ENCODE measurements at places on chromosomes 2 and 18.

- DNase-seq, result no peak
These were observed 462 bp upstream of the CIDEA start for GRCh38 chr18:12253663-12254135.

DNA sequence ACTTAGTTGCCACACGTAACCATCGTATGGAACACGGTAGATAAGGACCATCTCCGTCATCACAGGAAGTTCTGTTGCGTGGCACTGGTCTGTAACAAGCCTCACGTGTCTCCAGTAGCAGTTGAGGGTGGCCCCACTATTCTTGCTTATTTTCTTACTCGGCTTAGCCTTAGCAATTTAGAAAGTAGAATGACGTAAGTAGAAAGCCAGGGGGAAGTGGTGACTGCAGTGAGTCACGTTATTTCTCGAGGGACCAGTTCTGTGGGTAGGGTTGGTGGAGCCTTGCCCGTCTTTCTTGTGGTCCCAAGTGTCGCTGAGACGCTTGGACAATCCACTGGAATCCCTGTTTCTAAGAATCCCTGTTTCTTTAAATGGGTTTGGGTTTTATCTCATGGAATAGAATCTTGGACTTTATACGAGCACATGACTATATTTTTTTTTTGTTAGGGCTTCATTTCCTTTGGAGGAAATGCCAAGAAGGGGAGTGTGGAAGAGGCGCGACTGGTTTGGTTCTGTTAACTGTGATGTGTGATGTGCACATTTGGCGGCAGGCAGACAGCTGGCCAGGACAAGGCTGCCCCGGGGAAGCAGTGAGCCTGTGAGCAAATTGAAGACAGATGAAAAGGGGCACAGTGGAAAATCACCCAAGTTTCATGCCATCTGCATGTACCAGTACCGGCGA lies 96.2 kb downstream of the CABLES1 start:
- peak; percentile 12 for DNase-seq

DNA sequence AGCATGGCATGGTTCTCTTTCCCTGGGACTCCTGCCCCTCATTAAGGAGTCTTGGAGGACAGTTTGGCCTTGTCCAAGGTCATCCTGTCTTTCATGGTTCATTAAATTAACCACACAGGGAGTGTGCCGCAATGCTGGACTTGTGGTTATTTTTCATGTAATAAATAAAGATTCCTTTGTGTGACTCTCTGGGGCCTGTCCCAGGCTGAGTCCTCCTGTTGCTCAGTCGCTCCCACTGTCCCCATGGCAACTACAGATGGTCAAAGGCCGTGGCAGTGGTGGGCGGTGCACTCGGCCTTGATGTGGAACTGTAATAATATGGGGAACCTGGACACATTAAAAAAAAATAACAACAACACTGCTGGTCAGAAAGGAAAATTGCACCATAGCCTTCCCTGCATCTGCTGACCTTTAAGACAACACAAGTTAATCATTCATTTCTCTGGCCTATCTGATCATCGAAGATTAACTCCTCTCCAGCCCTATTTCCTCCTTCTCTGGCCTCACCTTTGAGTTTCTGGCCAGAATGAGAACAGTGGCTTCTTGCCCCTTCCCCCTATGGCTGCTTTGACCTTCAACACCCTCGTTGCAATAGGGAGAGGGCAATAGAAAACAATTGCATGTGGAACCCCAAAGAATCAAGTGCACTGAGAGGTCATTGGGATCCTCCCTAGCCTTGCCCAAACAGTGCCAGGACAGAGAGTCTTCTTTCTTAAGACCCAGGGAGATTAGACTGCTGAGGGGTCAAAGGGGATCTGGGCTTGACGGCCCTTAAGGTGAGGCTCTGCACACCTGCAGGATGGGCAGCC lies 44.7 kb downstream of the PSD4 start:
- peak; percentile 60 for DNase-seq

GRCh38 chr2:68645523-68645922 lies 2.1 kb downstream of the PROKR1 start:
- DNase-seq, result no peak

DNA sequence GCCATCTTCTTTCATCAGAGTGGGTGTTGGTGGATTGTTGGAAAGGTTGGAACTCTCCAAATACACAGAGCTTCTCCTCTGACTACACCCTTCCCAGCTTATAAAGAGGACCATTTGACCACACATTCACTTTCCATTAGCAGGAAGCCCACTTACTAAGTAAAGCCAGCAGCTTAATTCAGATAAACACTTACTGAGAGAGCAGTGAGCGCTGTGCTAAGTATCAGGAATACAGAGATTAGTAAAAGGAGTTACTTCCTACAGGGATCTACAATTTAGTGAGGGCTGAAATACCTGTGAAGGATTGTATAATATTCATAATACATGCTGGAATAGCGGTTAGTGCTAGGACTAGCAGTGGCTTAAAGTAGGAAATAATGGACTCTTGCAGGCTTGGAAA lies 343.0 kb downstream of the NYAP2 start:
- no peak for DNase-seq

DNA sequence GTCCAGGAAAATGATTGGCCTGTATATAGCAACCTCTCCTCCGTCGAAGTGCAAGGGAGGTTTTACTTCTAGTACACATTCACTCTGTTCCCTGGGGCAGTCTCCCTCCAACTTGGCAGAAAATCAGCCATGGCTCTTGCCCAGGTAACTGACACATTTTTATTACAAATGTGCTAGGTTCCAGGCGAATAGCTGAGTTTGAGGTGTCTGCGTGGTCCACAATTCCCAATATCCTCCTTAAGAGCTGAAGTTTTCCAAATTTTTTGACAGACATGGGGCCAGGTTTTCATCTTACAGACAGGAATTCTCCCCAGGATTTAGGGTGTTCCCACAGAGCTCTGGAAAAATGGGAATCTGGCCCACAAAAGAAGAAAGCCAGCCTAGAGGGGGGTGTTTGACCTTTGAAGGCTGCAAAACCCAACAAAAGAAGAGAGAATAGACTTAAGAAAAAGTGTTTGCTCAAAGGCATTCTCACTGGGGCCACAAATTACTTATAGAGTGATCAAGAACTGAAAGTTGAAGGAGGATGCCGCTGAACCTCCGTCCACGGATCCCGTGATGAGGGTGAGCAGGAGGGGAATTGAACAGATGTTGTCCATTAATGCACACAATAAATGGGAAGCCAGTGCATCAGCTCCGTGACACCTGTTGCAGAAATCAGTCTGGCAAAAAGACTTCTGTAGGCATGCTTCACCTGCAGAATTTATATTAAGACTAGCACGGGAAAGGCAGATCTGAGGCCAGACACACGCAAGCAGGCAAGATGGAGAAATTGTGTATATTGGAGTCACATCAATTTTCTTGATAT lies 242.3 kb upstream of the COPS8 start:
- no peak for DNase-seq

GRCh38 chr2:154554046-154554445 lies 144.4 kb upstream of the KCNJ3 start:
- no peak for DNase-seq

- DNase-seq, result no peak
These were observed 9.2 kb downstream of the DNMT3A start for GRCh38 chr2:25332571-25332970.

- no peak for DNase-seq
These were observed 163.3 kb upstream of the SIX3 start for GRCh38 chr2:44778221-44778654.

DNA sequence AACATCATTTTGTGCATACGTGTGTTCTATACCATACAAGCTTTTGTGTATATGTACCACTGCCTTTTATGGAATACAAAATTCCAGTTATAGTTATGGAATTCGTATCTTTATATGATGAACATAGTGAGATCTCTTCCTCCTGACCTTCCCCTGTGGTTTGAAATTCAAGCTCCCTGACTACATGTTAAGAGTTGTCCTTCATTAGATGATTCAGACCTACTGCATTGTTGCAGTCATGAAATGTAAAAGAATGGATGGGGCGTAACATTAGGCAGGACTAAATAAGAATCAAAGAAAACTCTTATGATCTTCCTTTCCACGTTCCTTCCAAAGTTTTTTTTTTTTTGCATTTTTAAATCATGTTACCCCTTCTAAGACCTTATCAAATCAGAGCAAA lies 107.1 kb downstream of the UNC80 start:
- peak; percentile 23 for DNase-seq

DNA sequence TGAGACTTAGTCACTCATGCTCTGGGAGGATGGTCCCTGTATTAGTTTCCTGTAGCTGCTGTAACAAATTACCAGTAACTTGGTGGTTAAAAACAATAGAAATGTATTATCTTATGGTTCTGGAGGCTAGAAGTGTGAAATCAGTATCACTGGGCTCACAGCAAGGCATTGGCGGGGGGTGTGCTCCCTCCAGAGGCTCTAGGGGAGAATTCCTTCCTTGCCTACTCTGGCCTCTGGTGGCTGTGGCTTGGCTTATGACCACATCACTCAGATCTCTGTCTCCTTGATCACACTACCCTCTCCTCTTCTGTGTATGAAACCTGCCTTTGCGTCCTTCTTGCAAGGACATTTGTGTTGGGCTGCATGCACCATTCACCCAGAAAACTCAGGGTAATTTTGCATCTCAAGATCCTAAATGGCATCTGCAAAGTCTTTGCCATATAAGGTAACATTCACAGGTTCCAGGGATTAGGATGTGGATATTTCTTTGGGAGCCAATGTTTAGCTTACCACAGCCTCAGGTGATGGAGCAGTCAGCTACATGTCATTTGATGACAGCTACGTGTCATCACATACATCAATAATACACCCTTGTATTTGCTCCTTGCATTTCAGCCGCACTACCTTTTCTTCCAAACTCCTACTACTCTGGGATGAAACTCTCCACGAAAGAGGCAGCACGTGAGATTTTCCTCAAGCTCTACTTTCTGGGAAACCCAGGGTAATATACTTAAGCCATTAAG lies 49.6 kb upstream of the POU3F3 start:
- DNase-seq, result no peak

DNA sequence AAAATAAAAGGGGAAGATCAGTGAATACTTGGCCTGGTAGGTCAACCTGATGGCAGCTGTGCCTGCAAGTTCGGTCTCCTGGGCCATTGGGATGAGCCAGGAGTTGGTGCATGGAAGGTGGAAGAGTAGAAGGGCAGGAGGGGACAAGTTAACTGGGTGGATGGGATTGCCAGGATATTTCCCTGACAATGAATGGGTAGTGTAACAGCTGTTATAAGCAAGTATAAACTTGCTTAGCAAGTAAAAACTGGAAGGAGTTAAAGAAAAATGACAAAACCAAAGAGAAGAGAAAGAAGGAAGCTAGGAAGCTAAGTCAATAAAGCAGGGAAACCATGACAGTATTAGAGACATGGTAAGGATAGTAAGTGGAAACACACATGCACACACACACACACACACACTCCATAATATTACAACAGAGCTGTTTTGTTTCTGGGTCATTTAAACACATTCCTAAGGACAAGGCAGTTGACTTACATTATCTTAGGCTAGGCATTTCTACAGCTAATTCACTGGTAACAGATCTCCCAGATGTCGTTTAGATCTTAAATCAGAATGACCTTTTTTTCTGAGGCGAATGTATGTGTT lies 29.7 kb downstream of the MEP1B start:
- peak; percentile 11 for DNase-seq

GRCh38 chr2:54999182-54999581 lies 51.1 kb downstream of the RTN4 start:
- peak; percentile 52 for DNase-seq

DNA sequence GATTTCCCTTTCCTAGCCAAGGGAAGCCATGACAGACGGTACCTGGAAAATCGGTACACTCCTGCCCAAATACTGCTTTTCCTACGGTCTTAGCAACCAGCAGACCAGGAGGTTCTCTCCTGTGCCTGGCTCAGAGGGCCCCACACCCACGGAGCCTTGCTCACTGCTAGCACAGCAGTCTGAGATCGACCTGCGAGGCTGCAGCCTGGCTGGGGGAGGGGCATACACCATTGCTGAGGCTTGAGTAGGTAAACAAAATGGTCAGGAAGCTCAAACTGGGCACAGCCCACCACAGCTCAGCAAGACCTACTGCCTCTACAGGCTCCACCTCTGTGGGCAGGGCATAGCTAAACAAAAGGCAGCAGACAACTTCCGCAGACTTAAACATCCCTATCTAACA lies 6.8 kb upstream of the CD207 start:
- no peak for DNase-seq

- DNase-seq, result peak; percentile 31
These were observed 616.6 kb upstream of the FSHR start for GRCh38 chr2:49770919-49771318.

GRCh38 chr18:32378705-32379104 lies 92.0 kb downstream of the GAREM1 start:
- DNase-seq, result peak; percentile 66

DNA sequence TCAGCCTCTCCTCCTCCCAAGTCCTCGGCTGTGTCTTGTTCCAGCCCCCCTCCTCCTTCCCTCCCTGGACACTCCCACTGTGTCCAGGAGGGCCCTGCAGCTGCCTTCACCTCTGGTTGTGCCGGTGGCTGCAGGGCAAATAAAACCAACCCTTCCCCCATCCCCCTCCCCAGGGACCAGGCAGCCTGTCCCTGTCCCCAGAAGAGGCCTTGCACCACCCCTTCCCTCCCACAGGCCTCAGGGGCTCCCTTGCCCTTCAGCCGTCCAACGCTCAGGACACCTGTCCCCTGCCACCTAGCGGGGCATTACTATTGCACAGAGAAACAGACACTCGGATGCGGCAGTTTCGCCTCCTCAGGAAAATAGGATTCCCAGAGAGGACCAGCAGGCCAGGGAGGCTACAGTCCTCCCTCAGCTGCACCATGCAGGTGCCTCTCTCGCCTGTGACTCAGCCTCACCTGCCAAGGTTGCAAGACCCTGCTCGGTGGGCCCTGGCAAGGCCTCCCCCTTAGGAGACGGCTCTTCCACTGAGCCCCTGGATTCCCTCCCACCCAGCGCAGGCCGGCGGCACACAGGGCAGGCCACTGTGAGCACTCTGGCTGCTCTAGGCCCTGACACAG lies 5.5 kb upstream of the GPC1 start:
- DNase-seq, result no peak

DNA sequence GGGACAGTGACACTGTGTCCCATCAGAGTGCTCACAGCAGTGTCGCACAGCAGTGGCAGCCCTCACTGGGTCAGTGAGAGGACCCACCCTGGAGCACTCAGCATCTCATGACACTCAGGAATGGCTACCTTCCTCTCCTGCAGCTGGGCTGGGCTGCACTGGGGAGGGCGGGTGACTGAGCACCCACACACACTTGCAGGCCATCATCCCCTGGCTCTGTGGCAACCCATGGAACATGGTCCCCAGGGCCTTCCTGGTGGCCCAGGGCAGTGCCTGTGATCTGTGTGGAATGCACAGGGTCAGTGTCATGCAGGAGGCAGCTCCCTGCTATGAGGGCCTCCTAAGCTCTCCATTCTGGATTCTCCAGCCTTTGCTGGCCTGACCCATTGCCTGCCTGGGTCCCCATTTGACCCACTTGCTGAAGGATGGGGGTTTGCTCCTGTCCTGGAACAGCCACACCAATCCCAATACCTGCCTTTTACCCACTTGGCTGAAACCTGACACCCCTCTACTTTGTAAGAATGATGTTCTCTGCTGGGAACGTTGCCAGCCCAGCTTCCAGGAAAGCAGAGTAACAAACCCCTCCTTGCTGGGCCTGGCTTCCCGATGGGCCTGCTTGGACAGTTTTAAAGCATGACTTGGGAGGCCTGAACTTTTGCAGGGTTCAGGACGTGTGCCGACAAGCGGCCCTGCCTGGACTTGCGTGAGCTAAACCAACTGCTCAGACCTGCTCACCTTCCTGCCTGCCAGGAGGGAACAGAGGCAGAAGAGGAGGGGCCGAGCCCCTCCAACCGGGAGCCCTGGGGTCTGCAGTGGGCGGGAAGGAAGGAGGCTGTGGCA lies 13.7 kb downstream of the HS6ST1 start:
- DNase-seq, result peak; percentile 99

Measured in mammary epithelial cell (primary cell).